NCI-H2081 (cell line): ENCODE measurements at places on chromosomes 7 and 10.

DNA sequence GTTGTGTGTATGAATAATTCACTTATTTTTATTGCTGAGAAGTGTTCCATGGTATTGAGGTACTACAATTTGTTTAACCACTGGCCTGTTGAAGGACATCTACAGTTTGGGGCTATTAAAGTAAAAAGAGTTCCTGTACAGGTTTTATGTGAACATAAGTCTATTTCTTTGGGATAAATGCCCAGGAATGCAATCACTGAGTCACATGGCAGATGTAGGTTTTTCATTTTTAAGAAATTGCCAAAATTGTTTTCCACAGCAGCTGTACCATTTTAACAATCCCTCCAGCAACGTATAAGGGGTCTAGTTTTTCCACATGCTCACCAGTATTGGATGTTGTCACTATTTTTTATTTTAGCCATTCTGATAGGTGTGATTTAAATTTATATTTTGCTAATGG, 243.9 kb downstream of the TNS3 start:
- DNase-seq, result no peak

GRCh38 chr10:34286136-34286739, 528.9 kb downstream of the PARD3 start:
- no peak for DNase-seq

DNA sequence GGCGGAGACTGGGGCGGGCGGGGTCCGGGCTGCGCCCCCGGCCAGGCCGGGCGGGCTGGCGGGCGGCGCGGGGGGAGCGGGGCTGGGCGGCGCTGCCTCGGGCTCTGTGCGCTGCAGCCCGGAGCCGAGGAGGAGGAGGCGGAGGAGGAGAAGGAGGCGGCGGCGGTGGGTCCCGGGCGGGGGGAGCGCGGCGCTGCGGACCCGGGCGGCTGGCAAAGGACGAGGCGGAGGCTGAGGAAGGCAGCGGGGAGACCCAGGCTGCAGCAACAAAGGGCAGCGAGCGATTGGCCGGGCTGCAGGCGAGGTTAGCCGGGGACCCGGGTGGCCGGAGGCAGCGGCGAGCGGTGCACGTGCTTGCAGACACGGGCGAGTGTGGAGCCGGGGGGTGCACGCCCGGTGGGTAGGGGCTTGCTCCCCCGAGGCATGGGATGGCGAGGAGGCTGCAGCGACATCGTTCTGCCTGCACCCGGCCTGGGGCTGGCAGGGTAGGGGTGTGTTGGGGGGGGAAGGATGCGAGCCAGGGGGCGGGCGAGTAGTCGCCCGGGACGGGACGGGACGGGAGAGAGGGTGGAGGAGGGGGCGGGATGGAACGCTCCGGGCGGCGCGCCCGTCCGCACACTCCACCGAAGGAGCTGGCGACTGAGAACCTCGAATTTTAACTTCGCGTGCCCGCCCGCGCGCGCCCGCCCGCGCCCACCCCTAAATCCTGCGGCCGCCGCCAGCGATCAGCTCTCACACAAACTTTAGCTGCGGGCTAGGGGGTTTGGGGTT, 844 bp upstream of the KAT6B start:
- peak; percentile 53 for DNase-seq

GRCh38 chr7:36303202-36304098, 86.2 kb upstream of the ANLN start:
- peak; percentile 80 for DNase-seq

GRCh38 chr10:128855618-128856428, 611.2 kb upstream of the MGMT start:
- no peak for DNase-seq

DNA sequence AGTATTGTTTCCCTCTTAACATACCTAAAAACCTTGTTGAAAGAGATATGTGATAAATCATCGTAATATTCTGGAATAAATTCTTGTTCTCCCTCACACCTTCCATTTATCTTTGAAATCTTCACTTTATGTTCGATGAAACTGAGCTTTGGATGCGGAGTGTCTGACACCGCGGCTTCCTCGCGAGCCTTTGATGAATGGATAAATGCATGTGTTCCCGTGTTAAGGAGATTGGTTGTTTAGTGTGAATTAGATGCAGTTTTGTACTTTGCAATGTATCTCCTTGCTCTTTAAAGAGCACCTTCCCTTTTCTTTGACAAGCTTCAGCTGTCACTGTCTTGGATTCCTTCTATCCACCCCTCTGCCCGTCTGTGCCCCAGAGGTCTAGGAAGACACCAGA, 138.1 kb downstream of the DOCK1 start:
- DNase-seq, result no peak

- DNase-seq, result no peak
Observed at GRCh38 chr7:135550196-135550595, 7.5 kb upstream of the NUP205 start.

DNA sequence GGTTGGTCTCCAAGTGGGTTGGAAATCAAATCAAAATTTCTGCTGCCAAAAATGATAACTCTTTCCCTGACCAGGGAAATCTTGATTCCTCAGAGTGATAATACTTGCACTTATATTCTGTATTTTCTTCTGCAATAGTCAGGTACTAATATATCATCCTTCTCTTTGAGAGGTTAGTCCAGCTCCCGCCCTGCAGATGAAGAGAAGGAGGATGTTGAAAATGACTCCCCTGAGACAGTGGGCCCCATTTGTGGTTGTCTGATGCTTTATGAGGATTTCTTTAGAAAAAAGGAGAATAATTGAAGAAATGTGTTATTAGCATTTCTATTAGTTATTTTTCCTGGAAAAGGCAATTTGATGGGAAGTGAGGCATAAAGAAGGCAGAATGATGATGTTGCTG, 213.0 kb downstream of the SEC23IP start:
- no peak for DNase-seq
